Activated naive CD4-positive, alpha-beta T cell treated with anti-CD3 and anti-CD28 coated beads, Interleukin-2, amount 10 ng/mL, durations not matched to agents 5 hours and 36 hours (primary cell): ENCODE measurements at places on chromosomes 4 and X. TPM values are rescaled to one million over a fixed set of nuclear protein-coding genes. Genes with fewer than 3 reads are reported as not detected.

The SOD3 gene
- not detected for total RNA-seq

The TKTL1 gene
- 4.1 TPM for total RNA-seq

The BTC gene
- total RNA-seq, result not detected

The GBA3 gene
- total RNA-seq, result not detected

The NSUN7 gene
- total RNA-seq, result 0.31 TPM

The MAEA gene
- 66.4 TPM for total RNA-seq

The ATRX gene
- total RNA-seq, result 78.0 TPM

The FGF13 gene
- not detected for total RNA-seq

The GPC4 gene
- not detected for total RNA-seq

The MAGEA8 gene
- not detected for total RNA-seq

The DAPP1 gene
- 33.1 TPM for total RNA-seq

The COQ2 gene
- total RNA-seq, result 13.1 TPM

The PNMA5 gene
- total RNA-seq, result 0.12 TPM

The SPANXC gene
- total RNA-seq, result not detected

The EMCN gene
- total RNA-seq, result not detected

The MUC7 gene
- not detected for total RNA-seq

The FAM13A gene
- 104 TPM for total RNA-seq

The TMSB15B gene
- 8.1 TPM for total RNA-seq

The WDR17 gene
- total RNA-seq, result 0.39 TPM

The SORBS2 gene
- not detected for total RNA-seq

The SFRP2 gene
- not detected for total RNA-seq

The SPON2 gene
- total RNA-seq, result 26.4 TPM

The ZCCHC4 gene
- 10.0 TPM for total RNA-seq

The FUNDC2 gene
- total RNA-seq, result 47.5 TPM

The CSAG3 gene
- not detected for total RNA-seq

The STAP1 gene
- 18.5 TPM for total RNA-seq

The GSX2 gene
- not detected for total RNA-seq

The CDX4 gene
- not detected for total RNA-seq

The TMEM164 gene
- 24.0 TPM for total RNA-seq

The PHKA1 gene
- 0.48 TPM for total RNA-seq

The GEMIN8 gene
- 17.6 TPM for total RNA-seq

The EVC gene
- 0.34 TPM for total RNA-seq
